ENCODE measurements at places on chromosomes 16 and 17.

- no peak for DNase-seq
These were observed 7.3 kb downstream of the ZZEF1 start for GRCh38 chr17:4135489-4135888.

DNA sequence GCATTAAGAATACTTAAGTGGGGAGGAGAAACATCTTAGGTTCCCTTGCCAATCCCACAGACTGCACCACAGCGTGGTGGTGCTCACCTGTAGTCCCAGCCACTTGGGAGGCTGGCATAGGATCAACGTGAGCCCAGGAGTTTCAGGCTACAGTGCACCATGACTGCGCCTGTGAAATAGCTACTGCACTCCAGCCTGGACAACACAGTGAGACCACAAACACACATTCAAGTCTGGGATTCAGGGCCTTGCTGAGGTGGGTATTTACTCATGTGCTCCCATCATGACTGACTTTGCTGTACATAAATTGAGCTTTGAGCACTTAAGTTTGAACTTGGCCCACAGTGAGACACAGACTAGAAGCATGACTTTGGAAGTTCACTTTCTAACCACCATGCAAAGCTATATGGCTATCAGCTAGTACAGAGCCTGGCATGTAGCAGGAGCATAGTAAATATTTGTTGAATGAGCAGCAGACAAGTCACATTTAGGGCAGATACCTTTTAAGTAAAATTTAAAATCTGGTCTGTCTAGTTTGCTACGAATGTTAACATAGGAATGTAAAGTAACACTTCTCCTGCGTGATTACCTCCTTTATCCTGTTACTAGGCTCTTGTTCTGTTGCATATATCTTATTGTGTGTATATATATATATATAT is 33.5 kb downstream of the CEP95 start:
- no peak for DNase-seq

- DNase-seq = no peak
These were observed 76.2 kb upstream of the CDC42EP4 start for GRCh38 chr17:73387746-73388577.

DNA sequence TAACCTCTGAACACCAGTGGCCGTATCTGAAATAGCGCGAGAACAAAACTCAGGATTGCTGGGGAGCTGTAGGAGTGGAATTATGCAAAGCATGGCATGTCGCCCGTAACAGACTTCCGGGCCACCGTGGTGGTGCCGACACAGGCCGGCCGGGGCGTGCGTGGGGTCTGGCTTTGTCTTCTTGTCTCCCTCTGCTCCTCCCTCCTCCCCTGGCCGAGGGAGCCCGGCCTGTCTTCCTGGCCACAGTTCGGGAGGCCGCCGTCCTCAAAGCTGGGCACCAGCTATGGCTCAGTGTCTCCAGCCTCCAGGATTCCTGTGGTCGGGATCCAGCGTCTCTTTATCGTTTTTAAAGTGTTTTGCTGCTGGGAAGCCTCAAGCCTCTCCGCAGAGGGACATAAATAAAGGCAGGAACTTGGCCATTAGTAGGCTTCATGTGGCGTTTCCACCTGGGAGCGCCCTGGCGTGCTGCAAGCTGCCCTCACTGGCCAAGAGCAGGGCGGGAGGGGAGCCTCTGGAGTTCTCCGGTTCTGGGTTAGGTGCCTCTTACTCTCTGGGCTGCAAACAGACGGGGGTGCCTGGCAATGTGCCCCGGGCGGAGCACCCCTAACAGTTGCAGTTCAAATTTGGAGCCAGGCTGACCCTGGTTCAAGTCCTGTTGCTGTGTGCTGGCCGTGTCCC is 22.0 kb upstream of the NPTX1 start:
- no peak for DNase-seq

DNA sequence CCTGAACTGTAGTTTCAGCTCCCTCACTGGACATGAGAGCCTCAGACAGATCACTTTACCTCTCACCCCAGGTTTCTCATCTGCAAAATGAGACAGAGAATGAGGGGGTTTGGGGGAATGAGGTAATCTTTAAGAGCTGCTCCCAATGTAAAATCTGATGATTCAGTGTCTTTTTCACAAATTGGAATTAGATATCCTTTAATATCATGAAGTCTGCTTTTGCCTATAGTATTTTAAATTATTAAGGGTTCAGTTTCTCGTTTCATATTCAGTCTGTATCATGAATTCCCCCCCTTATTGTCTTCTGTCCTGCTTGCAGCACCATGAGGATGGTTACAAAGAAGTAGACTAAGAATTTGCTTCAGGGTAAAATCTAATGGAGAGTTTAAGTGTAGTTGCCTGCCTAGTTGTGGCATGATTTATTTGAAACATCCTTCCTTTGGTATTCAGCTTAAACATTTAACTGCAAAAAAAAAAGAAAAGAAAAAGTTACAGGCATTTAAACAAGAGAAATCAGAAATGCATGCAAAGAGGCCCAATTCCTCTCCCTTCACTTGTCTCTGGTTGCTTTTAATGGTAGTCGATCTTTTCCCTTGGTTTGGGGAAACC is 77.3 kb downstream of the WNT3 start:
- no peak for DNase-seq

- DNase-seq = no peak
These were observed 2.1 kb upstream of the ADGRG5 start for GRCh38 chr16:57540387-57540786.

GRCh38 chr16:4303973-4304372 is 11.9 kb upstream of the GLIS2 start:
- DNase-seq = no peak

- no peak for DNase-seq
These were observed 2.1 kb downstream of the SSTR2 start for GRCh38 chr17:73166731-73167581.

DNA sequence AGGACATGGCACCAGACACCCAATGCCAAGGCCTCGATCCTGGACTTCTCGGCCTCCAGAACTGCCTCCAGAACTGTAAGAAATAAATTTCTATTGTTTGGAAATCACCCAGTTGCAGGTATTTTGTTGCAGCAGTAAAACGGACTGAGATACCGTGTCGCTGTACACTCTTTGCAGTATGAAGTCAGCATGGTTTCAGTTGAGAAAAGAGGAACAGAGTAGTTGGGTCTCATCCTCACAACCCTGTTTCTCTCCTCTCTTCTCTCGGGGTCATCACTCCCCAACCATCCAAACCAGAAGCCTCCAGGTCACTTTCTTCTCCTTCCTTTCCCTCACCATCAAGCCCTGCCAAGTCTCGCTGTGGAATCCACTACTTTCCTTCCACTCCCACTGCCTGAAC is 77.8 kb downstream of the ADCY9 start:
- no peak for DNase-seq

- no peak for DNase-seq
These were observed 92.2 kb upstream of the CIBAR2 start for GRCh38 chr16:85204242-85205010.

- no peak for DNase-seq
These were observed 4.0 kb downstream of the C1QTNF1 start for GRCh38 chr17:79027925-79028491.

DNA sequence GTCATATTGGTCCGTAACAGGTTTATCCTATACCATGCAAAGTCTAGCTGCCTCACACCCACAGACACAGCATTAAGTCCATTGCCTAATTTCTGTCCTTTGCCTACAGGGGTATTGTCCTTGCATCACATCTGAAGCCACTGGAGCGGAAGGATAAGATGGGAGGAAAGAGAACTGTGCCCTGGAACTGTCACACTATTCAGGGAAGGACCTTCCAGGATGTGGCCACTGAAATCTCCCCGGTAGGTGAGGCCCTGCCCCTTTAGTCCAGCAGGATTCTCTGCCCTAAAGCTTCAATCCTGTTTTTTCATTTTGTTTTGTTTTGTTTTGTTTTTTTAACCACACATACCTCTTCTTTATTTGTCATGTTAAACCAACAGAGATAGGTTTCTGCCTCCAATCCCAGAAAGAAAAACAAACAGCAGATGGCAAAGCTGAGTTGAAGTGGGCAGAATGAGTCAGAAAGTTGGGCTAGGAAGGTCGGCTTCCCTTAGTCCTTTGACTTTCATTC is 2.2 kb upstream of the EFTUD2 start:
- no peak for DNase-seq

DNA sequence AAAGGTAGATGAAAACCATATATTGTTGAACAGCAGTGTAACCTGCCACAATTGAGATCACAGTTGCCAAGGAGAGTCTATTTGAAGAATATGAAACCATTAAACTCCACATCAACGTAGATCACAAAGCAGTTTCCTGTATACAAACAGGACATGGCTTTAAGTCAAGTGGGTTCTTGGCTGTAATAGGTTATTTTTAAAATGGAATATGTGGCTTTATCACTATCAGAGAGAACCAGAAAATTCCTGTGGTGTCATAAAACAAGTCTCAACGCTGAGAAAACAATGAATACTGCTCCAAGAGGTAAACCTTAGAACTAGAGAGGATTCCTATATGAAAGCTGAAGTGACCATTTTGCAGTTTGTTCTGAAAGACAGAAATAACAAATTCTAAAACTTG is 999.7 kb downstream of the CDH11 start:
- no peak for DNase-seq

GRCh38 chr17:81913394-81914102 is 2.3 kb upstream of the PCYT2 start:
- DNase-seq = no peak

DNA sequence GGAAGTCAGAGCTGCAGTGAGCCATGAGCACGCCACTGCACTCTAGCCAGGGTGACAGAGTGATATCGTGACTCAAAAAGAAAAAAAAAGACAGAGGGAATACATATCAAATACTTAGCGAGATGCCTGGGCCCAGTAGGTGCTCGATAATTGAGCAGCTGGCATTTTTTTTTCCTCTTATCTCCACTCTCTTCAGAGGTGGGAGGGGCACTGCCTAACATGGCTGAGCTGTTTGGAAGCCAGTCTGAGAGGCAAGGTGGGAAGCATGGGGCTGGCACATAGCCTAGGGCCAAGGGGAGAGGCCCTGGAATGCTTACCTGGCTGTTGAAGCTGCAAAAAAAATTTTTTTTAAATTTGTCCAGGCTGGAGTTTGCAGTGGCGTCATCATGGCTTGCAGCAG is 38.4 kb downstream of the HIC1 start:
- no peak for DNase-seq

- no peak for DNase-seq
These were observed 9.9 kb downstream of the C17orf100 start for GRCh38 chr17:6661464-6661848.

DNA sequence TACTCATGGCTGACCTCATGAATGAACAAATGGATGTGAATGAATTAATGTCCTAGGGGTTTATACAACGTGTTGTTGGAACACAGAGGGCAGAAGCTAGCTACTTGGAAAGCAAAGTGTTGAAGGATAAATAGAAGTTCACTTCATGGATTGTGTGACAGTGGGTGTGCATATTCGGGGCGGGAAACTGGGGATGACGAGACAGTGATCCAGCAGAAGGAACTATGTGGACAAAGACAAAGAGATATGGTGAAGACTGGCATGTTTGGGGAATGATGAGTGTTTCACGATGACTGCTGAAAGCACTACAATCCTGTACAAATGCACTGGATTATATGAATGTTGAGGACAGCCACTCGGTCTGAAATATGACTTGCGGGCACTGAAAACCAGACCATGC is 250.5 kb upstream of the C16orf82 start:
- DNase-seq = no peak

DNA sequence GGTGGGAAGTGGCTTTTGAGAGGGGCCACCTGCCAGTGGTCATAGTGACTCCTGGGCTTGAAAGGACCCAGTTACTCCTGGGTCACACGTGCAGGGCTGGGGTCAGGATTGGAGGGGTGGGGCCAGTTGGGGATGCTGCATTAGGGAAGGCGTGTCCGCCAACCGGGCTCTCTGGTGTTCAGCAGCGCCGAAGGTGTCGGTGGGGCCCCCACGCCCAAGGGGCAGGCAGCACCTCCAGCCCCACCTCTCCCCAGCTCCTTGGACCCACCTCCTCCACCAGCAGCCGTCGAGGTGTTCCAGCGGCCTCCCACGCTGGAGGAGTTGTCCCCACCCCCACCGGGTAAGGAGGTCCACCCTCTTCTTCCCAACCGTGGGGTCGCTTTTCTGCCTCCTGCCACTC is 9.5 kb downstream of the ABI3 start:
- no peak for DNase-seq

DNA sequence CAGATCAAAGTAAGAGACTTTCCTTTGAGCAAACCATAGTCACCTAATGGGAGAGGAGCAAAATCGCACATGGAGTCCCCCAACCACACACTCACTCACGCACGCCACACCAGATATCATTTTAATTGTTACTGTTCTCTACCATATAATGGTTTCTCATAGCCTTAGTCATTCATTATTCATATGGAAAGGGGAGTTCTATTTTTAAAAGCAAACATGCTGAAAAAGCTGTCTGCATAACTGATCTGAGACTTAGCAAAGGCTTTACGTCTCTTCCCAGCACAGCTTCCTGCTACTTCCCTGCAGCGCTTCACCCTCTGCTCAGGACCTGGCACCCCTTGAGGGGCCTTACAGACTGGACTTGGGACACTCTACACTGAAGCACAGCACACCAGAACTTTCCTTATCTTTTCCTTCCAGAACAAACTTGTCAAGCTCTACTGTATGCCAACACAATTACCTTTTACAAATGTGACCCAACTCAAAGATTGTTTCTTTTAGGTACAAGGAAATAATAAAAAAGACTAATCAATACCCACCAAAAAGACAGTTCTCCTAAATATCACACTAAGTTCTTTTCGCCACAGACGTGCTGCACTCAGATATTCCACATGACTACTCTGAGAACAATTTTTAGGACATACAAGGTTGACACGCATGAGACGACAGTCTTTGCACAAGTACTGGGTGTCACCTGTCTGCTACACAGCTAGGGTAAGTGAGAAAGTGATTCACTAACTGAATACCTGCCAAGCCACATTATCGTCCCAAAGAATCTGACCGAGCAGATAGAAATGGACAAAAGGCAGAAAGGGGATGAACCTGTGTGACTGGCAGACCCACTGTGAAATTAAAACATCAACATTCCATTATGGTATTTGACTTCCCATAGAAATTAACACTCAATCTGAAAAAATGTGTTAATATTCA is 21.5 kb downstream of the SRP68 start:
- no peak for DNase-seq

GRCh38 chr17:28180449-28180848 is 138.0 kb downstream of the NLK start:
- no peak for DNase-seq

DNA sequence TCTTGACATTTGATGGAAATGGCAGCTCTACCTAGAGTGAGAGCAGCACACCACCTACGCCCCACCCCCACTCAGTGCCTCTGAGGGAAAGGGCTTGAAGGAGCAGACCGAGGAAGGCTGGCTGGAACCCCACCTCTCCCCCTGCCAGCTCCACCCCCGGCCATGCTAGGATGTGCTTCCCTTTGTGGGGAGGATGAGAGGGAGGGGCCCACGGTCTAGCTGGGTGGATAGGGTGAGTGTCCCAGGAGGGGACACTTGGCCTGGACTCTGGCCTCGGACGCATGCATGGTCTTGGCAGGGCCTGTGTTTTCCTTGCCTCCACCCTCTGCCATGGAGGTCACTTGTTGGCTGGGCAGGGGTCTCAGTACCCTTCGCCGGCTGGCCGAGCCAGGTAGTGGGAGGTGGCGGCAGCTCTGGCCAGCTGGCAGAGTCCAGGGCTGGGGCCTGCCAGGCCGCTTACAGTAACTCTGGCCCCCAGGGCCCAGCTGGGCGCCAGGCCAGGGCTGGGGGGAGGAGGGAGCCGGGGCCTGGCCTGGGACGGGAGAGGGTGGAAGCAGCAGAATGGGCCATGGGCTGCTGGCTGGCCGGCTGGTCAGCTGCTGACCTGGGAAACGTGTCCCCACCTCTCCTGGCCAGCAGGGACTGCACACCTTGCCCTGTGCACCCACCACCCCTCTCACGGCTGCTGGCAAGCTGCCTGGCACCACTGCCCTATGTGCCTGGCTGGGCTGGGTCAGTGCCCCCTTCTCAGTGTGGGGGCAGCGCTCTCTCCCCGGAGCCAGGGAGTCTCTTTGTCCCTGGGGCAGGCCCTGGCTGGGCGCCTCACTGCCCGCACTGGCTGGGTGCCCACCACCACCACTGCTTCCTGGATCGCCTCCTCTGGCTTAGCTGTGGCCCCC is 23.0 kb downstream of the RARA start:
- no peak for DNase-seq

All from activated effector memory CD4-positive, alpha-beta T cell treated with anti-CD3 and anti-CD28 coated beads, Interleukin-2, amount 50 U/mL, for 16 hours (primary cell).